LoVo (cell line): ENCODE measurements at places on chromosomes 2 and 18.

DNA sequence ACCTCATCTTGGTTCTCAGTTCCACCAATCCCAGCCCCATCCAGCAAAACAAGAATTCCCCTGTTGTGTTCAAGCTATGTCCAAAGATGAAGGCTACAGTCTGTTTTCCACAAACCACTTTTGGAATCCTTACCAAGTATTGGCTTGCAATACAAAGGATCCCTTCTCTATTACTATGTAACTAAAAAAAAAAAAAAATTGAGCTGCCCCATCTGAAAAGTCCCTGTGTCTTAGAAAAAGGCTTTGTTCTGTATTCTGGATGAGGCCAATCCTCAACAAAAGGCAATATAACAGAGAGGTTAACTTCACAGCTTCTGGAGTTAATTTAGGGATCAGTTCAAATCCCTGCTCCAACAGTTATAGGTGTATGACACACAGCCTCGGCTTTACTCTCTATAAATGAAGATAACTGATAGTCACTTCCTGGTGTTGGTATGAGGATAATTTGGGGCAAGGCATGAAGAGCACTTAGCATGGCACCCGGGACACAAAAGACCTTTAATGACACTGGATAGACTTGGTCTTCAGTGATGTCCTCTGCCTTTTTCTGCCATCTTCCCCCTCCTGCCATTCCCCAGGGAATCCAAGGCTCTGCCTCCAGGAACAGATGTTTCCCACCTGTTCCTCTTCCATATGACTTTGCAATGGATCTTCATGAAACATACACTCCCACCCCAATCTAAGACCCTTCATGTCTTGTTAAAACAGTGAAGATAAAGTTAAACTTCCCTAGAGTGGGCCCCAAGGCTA lies 61.2 kb upstream of the ATL2 start:
- no peak for DNase-seq

GRCh38 chr2:207148020-207148419 lies 17.7 kb downstream of the KLF7 start:
- no peak for DNase-seq

- no peak for DNase-seq
Measured at GRCh38 chr2:241561832-241562231, 3.3 kb downstream of the BOK start.

DNA sequence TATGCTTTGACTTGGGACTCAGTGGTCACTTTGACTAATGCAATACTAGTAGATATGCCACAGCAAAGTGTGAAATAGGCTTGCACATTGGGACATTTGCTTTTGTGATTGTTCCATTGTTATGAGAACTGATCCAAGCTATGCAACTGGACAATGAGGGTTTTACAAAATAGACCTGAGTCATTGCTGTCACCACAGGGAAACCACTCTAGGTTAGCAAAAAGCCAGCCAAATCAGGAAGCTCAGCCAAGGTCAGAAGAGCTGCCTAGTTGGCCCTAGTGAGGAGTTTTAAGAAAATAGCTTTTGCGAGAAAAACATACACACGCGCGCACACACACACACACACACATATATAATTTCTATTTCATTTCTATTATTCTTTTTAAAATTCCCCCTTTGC lies 452.4 kb upstream of the CDH7 start:
- no peak for DNase-seq

DNA sequence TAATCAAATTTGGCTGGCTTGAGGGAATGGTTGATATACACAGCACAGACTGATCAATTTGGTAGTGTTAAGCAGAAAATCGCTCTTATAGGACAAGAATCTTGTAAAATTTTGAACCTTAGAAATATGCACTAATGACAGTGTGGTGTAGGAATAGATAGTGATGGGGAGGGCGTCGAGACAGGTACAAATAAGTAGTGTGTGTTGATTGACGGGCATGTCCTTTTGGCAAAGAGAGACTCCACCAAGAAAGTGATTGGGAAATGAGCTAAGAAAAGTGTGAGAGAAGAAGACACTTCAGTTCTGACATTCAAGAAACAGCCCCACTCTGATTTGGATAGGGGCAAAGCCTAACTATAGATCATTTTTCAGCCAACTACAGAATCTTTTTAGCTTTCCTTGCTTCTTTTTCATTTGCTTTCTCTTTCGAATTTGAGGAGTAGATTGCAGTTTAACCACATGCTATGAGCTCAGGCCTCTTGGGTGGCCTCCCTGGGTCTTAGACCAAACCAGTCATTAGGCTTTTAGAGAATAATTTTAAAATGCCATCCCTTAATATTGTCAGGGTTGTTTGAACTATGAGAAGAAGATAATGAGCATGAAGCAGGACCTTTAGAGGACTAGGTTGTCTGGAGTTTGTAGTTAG lies 127.1 kb downstream of the CERS6 start:
- DNase-seq: no peak
